ENCODE measurements at places on chromosomes 1 and 21. TPM values are rescaled to one million over a fixed set of nuclear protein-coding genes. Genes with fewer than 3 reads are reported as not detected.

DNA sequence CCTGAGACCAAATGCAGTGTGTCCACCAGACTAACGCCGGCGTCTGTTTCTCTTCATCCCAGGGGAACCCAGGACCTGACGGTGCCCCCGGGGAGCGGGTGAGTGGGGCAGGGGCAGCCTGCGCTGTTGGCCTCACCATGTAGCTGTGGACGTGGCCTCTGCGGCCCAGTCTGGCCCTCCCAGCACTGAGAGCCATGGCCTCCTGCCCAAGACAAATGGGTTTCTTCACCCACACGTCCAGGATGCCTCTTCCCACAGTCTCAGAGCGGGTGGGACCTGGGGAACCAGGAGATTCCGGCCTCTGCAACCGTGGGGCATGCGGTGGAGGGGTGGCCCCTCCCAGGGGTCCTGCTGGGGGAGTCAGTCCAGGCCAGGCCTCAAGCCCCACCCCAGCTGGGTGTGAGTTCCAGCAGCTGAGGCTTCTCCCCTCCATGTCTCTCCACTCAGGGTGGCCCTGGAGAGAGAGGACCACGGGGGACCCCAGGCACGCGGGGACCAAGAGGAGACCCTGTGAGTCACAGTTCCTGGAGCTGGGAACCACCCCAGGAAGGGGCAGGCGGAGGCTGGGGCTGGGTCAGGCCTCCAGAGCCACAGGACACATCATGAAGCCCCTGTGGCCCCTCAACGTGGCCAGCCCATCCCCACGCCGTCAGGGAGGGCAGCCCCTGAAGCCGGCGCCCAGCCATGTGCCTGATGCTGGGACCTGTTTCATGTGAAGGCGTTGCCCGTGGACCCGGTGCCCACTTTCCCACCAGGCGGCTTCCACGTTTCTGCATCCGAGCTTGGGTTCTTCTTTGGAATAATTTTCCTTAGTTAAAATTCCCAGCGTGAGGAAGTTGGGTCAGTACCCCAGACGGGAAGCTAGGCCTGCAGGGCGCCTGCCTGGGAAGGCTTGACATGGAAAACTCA lies 11.0 kb downstream of the COL6A1 start:
- H3K4me3 ChIP-seq, result no peak overlapping the region
- peak; percentile 60 for DNase-seq
- no peaks in the 10 kb centered on the region for H3K36me3 ChIP-seq

DNA sequence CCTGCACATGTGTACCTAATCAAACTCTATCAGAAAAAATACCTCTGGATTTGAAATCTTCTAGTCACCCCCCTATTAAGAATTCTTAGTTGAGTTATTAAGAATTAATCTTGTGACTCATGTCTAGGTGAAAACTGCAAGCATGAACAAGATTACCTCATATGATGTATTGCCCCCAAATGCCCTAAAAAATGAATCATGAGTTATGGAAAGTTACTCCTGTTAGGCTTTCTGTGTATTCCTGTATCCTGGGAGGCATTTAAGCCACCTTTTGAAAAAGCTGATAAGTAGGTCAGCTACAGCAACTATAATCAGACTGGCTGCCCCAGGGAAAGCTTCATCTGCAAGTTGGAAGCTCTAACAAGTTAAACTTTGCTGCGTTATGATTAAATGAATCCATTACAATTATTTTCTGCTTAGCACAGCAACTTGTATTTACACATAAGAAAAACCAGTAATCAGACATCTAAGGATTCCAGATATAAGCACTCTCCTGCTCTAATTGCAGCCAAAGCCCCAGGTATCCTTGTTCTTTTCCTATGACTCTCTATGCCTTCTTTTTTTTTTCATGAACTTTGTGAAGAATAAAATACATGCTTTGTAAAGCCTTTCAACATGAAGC lies 147.7 kb downstream of the NTPCR start:
- H3K4me1 ChIP-seq, result no peaks in the 10 kb centered on the region
- H3K27me3 ChIP-seq, result no peaks in the 10 kb centered on the region
- no peak for DNase-seq
- no peaks in the 10 kb centered on the region for H3K36me3 ChIP-seq
- no peak overlapping the region for H3K4me3 ChIP-seq

DNA sequence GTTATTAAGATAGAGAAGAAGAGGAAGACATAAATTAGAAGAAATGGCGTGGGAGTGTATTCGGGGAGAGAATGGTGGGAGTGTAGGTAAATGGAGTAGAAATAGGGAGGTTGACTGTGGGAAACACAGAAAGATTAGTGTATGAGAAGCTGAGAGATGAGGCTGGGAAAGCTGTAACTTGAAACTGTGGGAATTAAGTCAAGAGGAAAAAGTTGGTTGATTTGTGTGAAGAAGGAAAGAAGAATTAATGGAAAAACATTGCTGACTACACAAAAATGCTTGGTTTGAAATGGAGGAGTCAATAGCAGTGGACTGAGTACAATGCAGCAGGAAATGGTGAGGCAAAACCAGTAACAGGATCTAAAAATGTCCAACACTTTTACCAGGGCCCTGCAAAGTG lies 448.3 kb downstream of the PTPRC start:
- H3K4me3 ChIP-seq, result no peak overlapping the region
- no peak overlapping the region for H3K27ac ChIP-seq
- no peak for DNase-seq

GRCh38 chr1:175742790-175743459 lies 470 bp downstream of the TNR start:
- no peaks in the 10 kb centered on the region for H3K36me3 ChIP-seq
- peaks cover 64% of the 10 kb centered on the region for H3K27me3 ChIP-seq
- no peak overlapping the region for H3K4me3 ChIP-seq
- no peak for DNase-seq
- H3K4me1 ChIP-seq, result no peaks in the 10 kb centered on the region
- H3K27ac ChIP-seq, result no peak overlapping the region

- no peaks in the 10 kb centered on the region for H3K4me1 ChIP-seq
- no peak overlapping the region for H3K27ac ChIP-seq
- no peak for DNase-seq
- no peak overlapping the region for H3K4me3 ChIP-seq
These were observed 130.6 kb downstream of the PTPN14 start for GRCh38 chr1:214420833-214421232.

- no peaks in the 10 kb centered on the region for H3K27me3 ChIP-seq
- no peaks in the 10 kb centered on the region for H3K36me3 ChIP-seq
- no peak for DNase-seq
- H3K4me3 ChIP-seq, result no peak overlapping the region
These were observed 431.1 kb downstream of the LRRIQ3 start for GRCh38 chr1:73766786-73767348.

GRCh38 chr1:223479718-223480425 lies 86.7 kb downstream of the CCDC185 start:
- no peak overlapping the region for H3K4me3 ChIP-seq
- peaks cover 23% of the 10 kb centered on the region for H3K27me3 ChIP-seq
- no peak overlapping the region for H3K27ac ChIP-seq

- no peak for DNase-seq
- H3K4me3 ChIP-seq, result no peak overlapping the region
- H3K36me3 ChIP-seq, result no peaks in the 10 kb centered on the region
- H3K27me3 ChIP-seq, result no peaks in the 10 kb centered on the region
These were observed 25.6 kb downstream of the MIS18A start for GRCh38 chr21:32253215-32253641.

DNA sequence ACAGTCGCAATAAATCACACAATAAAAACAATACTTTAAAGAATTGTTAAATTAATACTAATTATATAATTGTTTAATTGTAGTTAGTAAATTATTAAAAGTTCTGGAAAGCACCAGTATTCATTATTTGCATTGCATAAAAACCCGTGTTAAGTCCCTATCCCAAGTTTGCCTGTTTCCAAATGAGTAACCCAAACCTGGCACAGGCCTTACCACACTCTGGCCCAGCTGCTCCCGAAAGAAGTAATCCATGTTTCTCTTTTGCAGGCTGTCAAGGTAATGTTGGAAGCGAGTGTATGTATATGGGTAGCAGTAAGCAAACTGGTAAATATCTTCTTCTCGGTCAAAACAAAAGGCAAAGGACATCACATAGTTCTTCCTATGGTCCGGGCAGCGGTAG lies 268.7 kb upstream of the BEND5 start:
- no peak overlapping the region for H3K27ac ChIP-seq
- no peaks in the 10 kb centered on the region for H3K4me1 ChIP-seq
- no peak for DNase-seq
- no peaks in the 10 kb centered on the region for H3K27me3 ChIP-seq

GRCh38 chr1:229409616-229410369 lies 24.1 kb downstream of the ACTA1 start:
- peaks cover 56% of the 10 kb centered on the region for H3K27me3 ChIP-seq
- no peak overlapping the region for H3K27ac ChIP-seq
- no peak overlapping the region for H3K4me3 ChIP-seq
- H3K4me1 ChIP-seq, result peaks cover 32% of the 10 kb centered on the region
- no peaks in the 10 kb centered on the region for H3K36me3 ChIP-seq

GRCh38 chr1:226690460-226690982 lies 48.6 kb downstream of the ITPKB start:
- no peaks in the 10 kb centered on the region for H3K4me1 ChIP-seq
- H3K36me3 ChIP-seq, result peaks cover 23% of the 10 kb centered on the region
- H3K27me3 ChIP-seq, result no peaks in the 10 kb centered on the region

DNA sequence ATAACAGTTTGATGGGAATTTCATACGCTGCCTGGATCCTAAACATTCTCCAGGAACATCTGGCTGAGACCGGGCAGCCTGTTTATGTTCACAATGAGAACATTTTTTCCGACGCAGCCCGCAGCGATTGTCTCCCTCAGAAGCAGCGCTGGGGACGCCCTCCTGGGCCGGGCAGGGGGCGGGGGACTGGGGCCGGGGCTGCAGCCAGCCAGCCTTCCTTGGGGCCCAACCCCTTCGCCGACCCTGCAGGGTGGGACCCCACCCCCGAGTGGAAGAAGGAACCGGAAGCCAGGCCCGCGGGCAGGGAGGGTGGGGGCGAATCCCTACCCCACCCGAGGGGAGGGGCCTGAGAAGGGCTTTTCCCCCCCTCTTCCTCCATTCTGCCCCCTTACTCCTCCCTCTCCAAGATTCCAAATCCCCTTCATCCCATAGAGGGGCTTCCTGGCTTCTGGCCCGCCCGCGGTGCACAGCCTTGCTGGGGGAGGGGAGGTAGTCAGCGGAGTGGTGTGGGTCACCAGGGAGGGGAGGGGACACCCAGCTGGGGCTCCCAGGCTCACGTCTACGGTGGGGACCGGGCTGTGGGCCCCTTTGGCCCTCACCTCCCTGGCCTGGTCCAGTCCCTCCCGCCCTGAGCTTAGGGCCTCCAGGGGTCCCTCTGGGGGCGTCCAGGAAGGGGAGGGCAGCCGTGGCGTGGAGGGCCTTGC lies 60.6 kb downstream of the WNT9A start:
- peak overlapping the region; percentile 79 for H3K4me3 ChIP-seq
- peak overlapping the region; percentile 75 for H3K27ac ChIP-seq
- no peaks in the 10 kb centered on the region for H3K36me3 ChIP-seq
- peaks cover 32% of the 10 kb centered on the region for H3K4me1 ChIP-seq
- DNase-seq, result peak; percentile 83

DNA sequence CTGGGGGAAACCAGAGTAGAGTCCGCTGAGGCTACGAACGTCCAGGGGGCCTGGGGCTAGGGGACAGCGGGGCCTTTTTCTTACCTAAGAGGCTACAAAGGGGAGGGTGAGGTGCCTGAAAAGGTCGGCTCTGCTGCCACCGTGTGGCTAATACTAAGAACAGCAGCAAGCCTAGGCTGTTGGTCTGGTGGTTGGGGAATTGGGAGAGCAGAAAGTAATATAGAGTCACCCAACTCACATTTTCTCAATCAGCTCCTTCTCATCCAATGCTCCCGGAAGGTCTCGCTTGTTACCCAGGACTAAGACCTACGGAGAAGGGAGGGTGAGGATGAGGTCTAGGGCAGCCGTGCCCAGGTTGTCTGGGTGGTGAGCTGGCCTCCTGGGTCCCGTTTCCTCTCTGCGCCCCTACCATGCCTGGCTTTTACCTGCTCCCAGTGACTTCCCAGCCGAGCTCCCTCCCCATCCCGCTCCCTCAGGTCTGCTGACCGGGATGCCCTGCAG lies 9.3 kb downstream of the ARL8A start:
- no peaks in the 10 kb centered on the region for H3K27me3 ChIP-seq
- H3K36me3 ChIP-seq, result peaks cover 5% of the 10 kb centered on the region
- H3K27ac ChIP-seq, result no peak overlapping the region

- no peak overlapping the region for H3K27ac ChIP-seq
- peaks cover 5% of the 10 kb centered on the region for H3K4me1 ChIP-seq
- no peaks in the 10 kb centered on the region for H3K36me3 ChIP-seq
- no peak overlapping the region for H3K4me3 ChIP-seq
- H3K27me3 ChIP-seq, result no peaks in the 10 kb centered on the region
These were observed 30.0 kb upstream of the S100A7 start for GRCh38 chr1:153490272-153491051.

GRCh38 chr1:208256556-208256955 lies 12.4 kb upstream of the PLXNA2 start:
- H3K4me1 ChIP-seq, result no peaks in the 10 kb centered on the region
- no peaks in the 10 kb centered on the region for H3K27me3 ChIP-seq
- DNase-seq, result no peak
- H3K36me3 ChIP-seq, result no peaks in the 10 kb centered on the region
- no peak overlapping the region for H3K4me3 ChIP-seq

DNA sequence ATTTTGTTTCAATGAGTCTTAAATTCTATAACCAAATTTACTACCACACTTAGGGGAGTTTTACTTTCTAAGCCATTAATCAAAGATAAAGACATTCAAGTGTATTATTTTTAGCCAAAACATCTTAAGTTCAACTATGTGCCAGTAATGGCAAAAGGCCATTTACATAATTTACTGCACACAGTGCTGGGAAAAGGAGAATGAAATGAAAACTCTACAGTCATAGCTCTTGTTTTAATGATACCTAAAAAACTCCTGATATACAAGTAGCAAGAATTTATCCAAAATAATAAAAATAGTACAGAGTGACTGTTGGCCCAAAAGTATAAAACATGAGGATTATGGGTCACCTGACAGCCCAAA lies 42.4 kb upstream of the C1orf198 start:
- no peak overlapping the region for H3K4me3 ChIP-seq
- no peaks in the 10 kb centered on the region for H3K4me1 ChIP-seq
- DNase-seq, result no peak
- no peak overlapping the region for H3K27ac ChIP-seq

DNA sequence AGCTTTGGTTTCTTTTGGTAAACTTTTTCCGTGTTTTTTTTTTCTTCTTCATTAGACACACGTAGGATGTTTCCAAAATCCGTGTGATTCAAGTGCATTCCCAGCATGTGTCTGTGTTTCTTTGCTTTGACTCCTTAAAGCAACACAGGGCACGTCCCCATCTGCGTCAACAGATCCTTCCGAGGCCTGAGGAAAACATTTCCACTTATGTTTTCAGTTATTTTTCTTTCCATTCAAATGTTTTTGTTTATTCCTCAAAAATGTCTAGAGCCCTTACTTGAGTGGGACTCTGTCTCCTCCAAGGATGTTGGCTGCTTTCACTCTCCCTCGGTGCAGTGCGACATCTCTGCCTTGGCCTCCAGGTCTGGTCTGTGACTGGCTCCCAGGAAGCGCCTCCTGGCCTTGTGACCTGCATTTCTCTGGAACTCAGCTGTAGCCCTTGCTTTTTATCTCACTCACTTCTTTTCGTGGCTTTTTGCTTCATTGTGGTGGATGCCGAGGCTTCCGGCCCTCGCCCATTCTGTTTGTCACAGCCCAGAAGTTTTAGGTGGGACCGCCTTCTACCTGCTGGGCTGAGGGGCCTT lies 31.3 kb upstream of the SLC19A1 start:
- H3K27me3 ChIP-seq, result peaks cover 9% of the 10 kb centered on the region
- no peaks in the 10 kb centered on the region for H3K4me1 ChIP-seq
- DNase-seq, result no peak
- H3K27ac ChIP-seq, result no peak overlapping the region

Gene CD1C
- total RNA-seq, result 28.9 TPM

Gene HPCAL4
- total RNA-seq, result 0.26 TPM

Gene PTGER3
- total RNA-seq, result 0.49 TPM

Gene TESK2
- total RNA-seq, result 9.5 TPM

Gene RHBG
- not detected for total RNA-seq

Gene S100A3
- 0.44 TPM for total RNA-seq

Gene ZFP69
- total RNA-seq, result 2.6 TPM
